ENCODE measurements at places on chromosomes 3 and 15. TPM values are rescaled to one million over a fixed set of nuclear protein-coding genes. Genes with fewer than 3 reads are reported as not detected.

DNA sequence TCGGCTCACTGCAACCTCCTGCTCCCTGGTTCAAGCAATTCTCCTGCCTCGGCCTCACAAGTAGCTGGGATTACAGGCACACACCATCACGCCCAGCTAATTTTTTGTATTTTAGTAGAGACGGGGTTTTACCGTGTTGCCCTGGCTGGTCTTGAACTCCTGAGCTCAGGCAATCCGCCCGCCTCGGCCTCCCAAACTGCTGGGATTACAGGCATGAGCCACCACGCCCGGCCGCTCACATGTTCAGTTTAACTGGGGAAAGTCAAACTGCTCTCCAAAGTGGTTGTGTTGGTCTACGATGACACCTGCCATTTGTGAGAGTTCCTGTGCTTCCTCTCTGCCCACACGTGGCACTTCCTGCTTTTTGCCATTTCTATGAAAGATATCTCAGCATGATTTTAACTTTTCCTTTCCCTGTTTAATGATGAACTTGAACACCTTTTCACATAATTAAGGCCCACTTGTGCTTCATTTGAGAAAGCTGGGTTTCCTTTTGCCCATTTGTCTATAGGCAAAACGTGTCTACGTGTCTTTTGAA is 877 bp upstream of the GP5 start:
- DNase-seq, result no peak

DNA sequence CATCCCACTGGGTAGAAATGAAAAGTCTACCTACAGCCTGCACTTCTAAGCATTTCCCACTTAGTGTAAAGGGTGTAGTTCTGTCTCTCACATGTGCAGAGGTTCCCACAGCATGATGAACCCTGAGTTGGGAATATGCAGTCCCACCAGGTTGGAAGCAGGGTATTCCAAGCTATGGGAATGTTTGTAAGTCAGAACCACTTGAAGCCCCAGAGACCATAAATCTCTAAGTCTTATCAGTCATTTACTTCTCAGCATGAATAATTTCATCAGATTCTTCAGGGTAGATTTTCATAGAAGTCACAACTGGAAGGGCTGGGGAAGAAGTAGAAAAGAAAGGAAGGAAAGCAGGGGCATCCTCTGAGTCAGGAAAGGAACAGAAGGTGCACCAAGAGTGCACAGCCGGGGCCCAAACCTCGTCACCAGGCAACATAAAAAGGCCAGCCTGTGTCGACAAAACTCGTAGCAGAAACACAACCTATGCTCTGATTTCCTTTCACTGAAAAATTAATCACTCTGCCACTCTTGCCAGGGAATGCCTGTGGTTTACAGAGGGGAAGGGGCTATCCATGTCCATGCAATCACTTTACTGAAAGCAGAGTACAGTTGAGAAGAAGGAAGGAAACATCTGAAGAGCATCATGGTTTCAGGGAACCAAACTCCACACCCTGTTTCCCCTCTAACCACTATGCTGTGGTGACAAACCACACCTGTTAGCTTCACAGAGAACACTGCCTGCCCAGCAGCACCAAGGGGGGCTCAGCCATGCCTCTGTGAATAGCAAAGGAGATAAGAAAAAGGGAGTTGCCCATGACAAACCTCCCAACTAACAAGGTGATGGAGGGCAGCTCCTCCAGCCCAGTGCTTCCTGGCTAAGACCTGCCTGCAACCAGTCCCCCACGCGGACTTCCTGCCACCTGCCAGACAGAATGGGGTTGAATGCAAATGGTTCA is 40.5 kb downstream of the SH3BP5 start:
- DNase-seq, result no peak

DNA sequence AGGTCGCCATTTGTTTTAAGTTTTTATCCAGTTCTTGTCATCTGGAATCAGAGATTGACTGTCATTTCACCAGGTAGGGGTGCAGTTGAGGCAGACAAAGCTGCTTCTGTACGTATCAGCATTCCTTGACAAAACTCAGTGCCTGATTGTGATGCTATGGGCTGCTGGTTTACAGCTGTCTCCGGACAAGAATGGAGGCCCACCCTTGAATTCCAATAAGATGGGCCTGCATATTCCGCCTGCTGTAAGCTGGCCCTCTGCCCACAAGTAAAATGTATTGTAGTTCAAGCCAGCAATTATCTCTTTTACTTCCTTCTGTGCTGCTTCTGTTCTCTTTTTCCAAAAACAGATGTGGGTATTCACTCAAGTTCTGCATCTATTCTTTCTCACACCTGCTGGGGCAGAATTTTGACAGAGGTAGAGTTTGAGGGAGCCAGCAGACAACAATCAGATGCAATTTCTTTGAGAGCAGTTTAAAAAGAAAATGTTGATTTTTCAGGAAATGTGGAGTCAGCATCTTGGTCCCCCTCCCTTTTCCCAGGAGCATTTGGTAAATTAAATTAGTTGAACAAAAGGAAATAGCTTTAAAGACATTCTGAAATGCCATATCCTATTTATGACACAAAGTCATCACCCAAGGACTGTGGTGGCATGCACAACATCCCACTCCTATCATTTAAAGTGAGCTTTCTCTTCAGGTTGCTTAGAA is 53.5 kb downstream of the IQCH start:
- no peak for DNase-seq

- no peak for DNase-seq
Observed at GRCh38 chr3:45936261-45936660, 7.0 kb upstream of the CXCR6 start.

DNA sequence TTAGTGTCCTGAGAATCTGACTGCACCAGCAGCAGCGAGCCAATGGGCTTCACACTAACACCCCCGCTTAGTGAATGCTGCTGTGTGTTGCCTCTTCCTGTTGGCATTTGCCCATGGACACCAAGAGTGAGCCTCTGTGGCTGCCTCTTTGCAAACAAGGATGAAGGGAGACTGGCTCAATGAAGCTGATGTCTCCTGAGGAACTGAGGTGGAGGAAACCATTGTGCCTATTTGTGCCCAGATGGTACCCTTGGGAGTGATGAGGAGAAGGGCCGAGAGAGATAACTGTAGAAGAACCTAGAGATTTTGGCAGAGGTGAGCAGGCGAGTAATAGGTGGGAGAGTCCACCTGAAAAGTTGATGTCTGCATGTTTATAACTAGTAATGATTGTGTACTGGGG is 51.2 kb downstream of the IL20RB start:
- DNase-seq, result no peak

GRCh38 chr3:16978234-16978920 is 93.6 kb downstream of the PLCL2 start:
- no peak for DNase-seq

DNA sequence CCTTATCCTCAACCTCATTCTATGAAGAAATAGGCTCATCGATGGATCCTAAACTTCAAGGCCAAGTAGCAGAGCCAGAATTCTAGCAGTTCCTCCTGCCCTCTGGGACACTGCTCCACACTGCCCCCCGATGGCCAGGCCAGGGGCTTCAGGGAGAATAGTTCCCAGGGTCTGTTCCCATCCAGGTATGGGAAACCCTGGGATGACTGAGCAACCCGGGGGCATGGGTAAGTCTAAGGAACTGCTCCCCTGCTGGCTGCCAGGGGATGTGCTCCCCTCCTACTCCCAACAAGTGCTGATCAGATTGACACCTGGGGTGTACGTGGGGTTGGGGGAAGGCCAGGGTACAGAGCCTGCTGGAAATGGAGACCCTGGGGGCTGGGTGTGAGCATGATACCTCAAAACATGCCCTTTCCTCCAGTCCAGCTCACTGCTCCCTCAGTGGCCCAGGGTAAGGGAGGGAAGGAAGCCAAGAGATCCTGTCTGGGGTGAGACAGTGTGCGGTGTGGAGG is 7.6 kb downstream of the ULK3 start:
- peak; percentile 88 for DNase-seq

GRCh38 chr15:42032376-42033213 is 11.8 kb upstream of the PLA2G4E start:
- no peak for DNase-seq

- no peak for DNase-seq
Observed at GRCh38 chr15:56628893-56629532, 104.3 kb downstream of the ZNF280D start.

DNA sequence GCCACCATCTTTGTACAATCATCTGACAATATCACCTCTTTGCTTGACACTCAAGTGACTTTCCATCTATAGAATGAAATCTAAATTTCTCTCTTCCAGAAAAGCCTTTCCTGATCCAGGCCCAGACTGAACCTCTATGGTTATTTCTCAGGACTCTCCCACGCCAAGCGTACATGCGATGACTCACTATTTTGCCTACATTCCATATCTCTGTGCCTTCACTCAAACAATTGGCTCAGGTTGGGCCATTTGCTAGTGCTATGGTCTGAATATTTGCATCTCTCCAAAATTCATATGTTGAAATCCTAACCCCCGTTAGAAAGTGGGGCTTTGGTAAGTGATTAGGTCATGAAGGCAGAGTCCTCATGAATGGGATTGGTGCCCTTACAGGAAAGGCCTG is 43.9 kb downstream of the ST3GAL6 start:
- peak; percentile 41 for DNase-seq

GRCh38 chr3:8539419-8539818 is 37.8 kb downstream of the LMCD1 start:
- peak; percentile 56 for DNase-seq

- DNase-seq, result peak; percentile 22
Observed at GRCh38 chr3:110495201-110495927, 576.3 kb upstream of the NECTIN3 start.

GRCh38 chr15:33533197-33533596 is 222.4 kb downstream of the RYR3 start:
- DNase-seq, result no peak

DNA sequence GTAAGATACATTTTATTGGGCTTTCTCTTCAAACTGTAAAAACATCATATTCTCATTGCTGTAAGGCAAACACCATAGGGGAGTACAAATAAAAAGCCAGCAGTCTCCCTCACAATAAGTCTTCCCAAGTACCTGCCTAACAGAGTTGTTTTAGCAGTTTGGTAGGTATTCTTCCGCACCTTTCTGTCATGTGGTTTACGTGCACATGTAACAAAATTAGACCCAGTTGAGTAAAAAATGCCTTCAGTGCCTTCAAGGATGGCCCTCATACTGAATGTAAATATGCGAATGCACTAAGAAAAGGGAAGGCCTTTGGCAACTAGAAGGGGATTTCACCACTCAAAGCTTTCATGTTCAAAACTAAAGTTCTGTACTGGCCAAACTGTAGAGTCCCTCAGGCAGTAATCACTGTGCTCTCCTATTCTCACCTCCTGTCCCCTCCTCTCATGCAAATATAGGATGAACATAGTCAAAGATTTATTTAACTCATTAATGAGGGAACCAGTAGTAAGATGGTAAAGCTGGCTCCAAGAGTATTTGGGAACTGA is 26.4 kb downstream of the USP3 start:
- no peak for DNase-seq

DNA sequence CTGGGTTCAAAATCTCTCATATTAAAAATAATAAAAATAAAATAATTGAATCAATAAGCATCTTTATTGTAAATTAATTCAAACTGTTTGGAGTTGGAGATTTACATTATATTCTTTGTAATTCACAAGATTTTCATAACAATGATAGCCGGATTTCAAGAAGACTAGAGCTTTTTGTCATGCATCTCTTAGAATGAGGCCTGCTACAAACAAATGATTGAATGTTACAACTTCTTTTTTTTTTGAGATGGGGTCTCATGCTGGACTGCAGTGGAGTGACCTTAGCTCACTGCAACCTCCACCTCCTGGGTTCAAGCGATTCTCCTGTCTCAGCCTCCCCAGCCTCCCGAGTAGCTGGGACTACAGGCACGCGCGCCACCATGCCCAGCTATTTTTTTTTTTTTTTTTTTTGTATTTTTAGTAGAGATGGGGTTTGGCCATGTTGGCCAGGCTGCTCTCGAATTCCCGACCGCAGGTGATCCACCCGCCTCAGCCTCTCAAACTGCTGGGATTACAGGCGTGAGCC is 3.5 kb downstream of the SLTM start:
- DNase-seq, result no peak

GRCh38 chr15:50753463-50753862 is 12.0 kb downstream of the SPPL2A start:
- DNase-seq, result no peak

- DNase-seq, result peak; percentile 14
Observed at GRCh38 chr3:45225465-45226205, 452 bp downstream of the TMEM158 start.

GRCh38 chr3:139264375-139264774 is 79.4 kb upstream of the MRPS22 start:
- DNase-seq, result no peak

DNA sequence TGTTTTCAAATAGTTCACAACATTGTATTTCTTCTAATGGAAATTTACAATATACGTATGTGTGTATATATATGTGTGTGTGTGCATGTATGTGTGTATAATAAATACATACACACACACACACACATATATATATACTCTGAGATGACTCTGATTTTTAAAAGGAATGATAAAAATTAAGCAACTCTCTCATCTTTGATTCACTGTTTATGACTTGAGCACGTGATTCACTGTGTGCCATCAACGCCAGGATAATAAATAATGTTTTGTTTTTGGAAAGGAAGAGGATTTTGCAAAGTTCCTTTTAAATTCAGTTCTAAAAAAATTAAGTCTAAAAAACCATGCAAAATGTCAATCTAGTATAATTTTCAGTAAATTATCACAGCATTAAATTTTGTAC is 132.4 kb downstream of the P3H2 start:
- DNase-seq, result no peak

DNA sequence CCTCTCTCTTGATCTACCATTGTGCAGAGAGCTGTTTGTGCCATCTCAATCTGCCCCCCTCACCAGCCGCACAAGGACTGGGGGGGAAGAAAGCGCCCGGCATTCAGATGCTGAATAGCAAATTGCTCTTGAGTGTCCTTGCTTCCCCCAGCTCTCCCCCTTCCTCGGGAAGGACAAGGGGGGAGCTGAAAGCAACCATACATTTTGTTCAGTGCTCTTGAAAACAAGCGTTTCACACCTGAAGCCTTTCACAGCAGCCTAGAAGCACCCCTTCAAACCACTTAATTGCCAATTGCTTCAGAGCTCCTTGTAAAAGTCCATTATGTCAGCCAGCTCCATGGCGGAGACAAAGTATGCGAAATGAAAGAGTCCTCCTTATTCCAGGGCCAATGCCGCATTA is 540.1 kb downstream of the NR2F2 start:
- DNase-seq, result no peak

- peak; percentile 81 for DNase-seq
Observed at GRCh38 chr15:90184119-90184785, 16.9 kb upstream of the SEMA4B start.

- peak; percentile 96 for DNase-seq
Observed at GRCh38 chr3:10366651-10367101, 45.8 kb upstream of the SEC13 start.

- DNase-seq, result no peak
Observed at GRCh38 chr3:170631755-170632488, 46.0 kb upstream of the SLC7A14 start.

DNA sequence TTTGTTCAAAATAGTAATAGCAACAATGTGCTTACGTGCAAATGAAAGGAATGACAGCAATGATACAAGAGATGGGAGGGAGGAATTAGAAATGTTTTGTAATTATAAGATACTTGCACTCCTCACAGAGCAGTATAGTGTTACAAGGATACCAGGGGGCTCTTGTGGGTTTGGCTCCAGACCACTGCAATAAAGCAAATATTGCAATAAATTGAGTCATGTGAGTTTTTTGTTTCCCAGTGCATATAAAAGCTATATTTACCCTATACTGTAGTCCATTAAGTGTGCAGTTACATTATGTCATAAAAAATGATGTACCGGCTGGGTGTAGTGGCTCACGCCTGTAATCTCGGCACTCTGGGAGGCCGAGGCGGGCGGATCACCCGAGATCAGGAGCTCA is 864.3 kb downstream of the NSUN3 start:
- peak; percentile 43 for DNase-seq

COL8A1 gene
- 3.8 TPM for total RNA-seq

ARHGEF26 gene
- total RNA-seq, result 4.7 TPM

GXYLT2 gene
- total RNA-seq, result 13.3 TPM

TMIE gene
- 0.66 TPM for total RNA-seq

ERICH6 gene
- total RNA-seq, result not detected

RBPMS2 gene
- not detected for total RNA-seq
